CD4-positive, alpha-beta T cell treated with Interleukin-17A for 1 hour (primary cell): ENCODE measurements at places on chromosomes 4 and X.

- DNase-seq: peak; percentile 44
Observed at GRCh38 chr4:3202836-3203820, 45.8 kb upstream of the MSANTD1 start.

DNA sequence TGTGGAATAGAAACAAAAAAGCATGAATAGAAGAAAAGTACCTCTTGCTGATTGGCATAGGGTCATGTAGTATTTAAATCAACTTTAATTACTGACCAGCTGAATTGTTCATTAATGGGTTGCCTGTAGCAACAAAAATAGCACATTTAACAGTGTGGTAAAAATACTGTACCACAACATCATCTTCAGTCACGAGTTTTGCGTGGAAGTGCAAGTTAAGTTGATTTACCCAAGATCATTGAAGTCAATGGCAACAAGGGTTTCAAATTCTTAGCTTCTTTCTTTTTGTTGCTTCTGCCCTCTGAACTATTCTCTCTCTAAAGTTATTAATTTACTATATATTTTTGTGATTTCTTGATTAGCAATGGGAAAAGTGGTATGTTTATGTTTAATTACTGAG is 526.6 kb downstream of the C4orf33 start:
- DNase-seq: no peak

DNA sequence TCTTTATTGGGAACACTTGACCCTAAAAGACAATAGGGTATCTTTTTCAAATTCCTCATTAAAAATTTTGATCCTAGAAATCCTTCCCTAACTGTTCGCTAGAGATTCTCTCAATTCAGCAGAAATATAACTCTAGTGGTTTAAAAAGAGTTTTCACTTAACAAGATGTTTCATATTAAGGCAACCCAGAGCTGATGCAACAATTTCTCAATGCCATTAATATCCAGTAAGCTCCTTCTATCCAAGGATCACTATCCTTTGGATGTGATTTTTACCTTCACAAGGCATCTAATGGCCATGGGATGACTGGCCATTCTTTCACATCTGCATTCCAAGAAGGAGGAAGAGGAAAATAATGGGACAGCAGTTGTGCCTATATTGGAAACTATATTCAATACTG is 183.4 kb downstream of the ANKRD50 start:
- DNase-seq: no peak

DNA sequence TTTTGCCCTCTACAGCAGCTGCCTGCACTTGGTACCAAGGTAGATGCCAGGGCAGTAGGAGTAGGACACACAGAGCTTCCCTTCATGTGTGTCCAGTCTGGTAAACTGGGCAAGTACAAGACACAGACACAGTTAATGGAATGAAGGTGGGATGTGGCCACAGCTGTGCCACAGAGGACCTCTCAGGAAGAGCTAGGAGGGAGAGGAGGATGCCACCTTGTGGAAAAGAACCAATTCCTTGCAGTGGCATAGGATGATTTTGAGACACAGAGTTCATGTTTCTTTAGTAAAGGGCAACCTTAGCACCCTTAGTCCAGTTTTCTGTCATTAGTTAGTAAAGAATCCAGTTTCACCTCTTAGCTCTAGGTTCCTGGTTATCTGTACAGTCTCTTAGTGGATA is 36.3 kb upstream of the TBC1D14 start:
- no peak for DNase-seq

DNA sequence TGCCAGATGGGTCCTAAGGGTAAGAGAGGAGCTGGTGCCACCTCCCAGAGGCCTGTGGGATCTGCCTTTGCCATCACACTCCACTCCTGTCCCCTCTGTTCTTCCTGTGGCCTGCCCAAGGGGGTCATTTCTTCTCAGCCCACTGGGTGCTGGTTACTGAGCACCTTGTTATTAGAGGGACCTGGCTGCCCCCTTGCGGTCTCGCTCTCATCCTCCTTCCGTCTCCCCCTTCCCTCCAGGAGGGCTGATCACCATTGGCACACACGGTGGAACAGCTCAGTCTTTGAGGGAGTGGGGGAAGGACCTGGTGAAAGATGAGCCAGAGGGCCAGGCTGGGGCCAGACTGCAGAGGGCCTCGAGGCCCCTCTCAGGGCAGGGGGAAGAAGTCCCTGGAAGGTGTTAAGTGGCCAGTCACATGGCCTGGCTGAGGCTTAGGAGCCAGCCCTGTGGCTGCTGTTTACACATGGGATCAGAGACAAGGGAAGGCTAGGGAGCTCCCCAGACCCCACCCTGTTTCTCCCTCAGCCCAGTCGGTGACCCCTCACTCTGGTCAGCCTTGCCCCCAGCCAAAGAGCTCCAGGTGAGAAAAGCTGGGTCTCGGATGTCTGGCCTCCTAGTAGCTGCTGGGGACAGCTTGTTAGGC is 68.1 kb downstream of the MTMR1 start:
- no peak for DNase-seq

DNA sequence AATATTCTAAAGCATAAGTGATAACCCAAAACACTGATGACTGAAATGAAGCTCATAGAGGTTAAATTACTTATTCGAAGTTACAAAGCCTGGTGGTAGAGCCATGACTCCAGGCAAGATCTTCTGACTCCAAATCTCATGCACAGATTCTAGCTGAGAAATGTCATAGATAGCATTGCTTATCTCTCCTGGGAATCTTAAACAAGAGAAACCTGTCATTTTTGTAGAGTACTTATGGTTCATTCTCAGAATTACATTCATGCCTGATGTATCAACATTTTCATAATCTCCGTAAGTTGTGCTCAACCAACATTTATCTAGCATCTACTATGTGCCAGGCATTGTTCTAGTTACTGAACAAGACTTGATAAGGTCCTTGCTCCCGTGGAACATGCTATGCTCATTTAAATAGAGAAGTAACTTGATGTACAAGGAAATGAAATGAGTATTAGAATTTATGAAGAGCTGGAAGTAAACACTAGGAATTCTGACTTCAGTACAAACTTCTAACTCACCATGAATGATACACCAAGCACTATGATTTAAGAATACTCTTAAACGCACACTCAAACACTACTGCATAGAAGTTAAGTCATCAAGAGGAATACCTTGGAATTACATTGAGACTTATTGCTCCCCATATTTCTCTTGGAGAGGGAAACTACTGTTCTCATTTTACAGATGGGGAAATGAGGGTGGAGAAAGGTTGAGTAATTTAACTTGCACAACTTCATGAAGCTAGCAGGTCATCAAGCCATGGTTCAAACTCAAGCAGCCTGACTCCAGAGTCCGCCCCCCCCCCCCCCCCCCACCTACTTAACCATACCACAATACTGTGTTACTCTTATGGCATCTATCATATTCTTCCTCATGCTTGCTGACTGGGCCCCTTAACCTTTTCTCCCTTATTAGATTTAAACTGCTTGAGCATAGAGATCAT is 45.4 kb downstream of the MBNL3 start:
- no peak for DNase-seq

DNA sequence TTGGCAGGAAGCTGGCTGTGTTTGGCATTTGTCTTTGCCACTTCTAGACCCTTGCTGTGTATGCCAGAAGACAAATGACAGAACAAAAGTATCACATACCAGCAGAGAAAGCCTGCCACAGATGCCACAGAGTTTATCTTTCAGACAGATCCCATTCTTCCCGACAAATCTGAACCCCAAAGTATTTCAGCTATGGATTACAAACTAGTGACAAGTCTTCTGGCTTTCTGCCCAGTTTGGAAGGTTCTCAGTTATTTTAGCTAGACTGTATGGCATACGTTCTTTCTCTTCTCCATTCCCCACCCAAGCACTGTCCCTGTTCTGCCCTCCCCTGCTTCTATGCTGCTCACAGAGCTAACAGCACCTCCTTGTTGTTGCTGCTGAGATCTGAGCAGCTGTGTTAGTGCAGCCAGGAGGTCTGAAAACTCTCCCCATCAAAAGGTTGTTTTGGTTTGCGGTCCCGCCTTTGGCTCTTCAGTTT is 236.7 kb downstream of the FRAS1 start:
- no peak for DNase-seq

DNA sequence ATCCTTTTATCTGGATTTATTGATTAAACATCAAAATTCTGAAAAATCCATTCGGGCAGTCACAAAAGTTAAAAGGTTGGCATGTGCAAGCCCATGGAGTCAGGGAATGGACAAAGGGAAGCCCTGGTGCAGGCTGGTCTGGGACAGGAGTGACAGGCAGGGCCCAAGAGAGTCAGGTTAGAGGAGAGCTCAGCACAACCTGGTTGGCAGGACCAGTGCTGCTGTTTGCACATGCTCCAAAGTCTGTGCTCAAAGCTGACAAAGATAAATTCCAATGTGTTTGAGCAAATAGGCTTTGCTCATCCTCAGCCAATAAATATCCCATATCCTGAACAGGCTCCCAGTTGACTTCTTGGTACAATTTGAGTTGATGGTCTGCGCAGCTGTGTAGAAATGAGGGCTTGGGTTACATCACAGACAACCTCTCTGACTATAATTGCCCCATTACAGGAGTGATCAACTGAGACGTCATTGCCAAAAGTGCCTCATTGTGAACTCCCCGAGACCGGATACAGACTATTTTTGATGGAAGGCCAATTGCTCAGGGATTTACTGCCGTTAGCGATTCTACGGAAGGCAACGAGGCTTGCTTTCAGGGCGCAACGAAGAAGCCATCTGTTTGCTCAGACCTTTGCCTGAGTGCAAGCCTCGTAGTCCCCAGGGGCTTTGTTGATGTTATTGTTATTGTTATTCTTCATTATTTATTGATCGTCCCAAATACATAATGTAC is 1008.1 kb upstream of the TENM3 start:
- DNase-seq: no peak

GRCh38 chrX:45710081-45710801 is 509.6 kb upstream of the DIPK2B start:
- no peak for DNase-seq

- DNase-seq: no peak
Observed at GRCh38 chrX:140132937-140133336, 167.6 kb upstream of the CXorf66 start.

GRCh38 chrX:108447303-108447702 is 7.7 kb downstream of the COL4A5 start:
- DNase-seq: no peak

DNA sequence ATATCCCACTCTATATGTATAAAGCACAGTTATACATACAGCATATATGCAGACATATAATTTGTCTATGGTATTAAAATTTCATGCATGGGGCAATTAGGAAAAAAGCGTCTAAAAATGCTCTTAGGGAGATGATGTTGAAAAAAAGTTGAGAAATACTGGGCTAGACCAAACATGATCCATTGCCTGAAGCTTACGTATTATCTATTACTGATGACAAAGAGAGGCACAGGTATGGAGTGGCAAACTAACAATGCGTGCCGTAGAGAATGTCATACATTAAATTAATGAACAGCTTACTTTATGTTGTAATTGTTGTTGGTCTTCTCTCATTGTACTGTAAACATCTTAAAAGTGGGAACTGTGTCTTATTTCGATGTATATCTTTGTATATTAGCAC is 13.9 kb downstream of the RHOH start:
- no peak for DNase-seq

DNA sequence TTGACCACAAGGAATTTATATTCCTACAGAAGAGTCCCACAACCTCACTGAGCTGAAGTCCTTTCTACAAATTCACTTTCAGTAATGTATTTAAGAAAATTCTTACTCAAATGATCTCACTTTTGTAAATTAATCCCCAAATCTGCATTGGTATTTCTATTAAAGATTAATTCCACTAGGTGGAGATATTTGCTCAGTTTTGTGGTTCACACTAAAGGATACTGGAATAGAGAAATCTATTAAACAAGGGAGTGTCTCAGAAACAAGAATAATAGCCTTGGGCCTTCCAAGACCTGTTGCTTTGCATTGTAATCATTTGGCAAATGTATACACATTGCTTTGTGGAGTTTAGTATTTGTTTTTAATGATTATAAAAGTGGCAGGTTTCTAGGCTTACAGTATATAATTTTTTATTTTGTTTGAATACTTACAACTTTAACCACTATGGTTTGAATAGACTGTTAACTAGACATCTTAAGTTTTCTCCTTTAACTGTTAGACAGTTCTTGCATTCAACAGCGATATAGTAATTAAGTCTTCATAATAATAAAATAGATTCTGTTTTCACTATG is 25.9 kb downstream of the CFAP299 start:
- peak; percentile 53 for DNase-seq

DNA sequence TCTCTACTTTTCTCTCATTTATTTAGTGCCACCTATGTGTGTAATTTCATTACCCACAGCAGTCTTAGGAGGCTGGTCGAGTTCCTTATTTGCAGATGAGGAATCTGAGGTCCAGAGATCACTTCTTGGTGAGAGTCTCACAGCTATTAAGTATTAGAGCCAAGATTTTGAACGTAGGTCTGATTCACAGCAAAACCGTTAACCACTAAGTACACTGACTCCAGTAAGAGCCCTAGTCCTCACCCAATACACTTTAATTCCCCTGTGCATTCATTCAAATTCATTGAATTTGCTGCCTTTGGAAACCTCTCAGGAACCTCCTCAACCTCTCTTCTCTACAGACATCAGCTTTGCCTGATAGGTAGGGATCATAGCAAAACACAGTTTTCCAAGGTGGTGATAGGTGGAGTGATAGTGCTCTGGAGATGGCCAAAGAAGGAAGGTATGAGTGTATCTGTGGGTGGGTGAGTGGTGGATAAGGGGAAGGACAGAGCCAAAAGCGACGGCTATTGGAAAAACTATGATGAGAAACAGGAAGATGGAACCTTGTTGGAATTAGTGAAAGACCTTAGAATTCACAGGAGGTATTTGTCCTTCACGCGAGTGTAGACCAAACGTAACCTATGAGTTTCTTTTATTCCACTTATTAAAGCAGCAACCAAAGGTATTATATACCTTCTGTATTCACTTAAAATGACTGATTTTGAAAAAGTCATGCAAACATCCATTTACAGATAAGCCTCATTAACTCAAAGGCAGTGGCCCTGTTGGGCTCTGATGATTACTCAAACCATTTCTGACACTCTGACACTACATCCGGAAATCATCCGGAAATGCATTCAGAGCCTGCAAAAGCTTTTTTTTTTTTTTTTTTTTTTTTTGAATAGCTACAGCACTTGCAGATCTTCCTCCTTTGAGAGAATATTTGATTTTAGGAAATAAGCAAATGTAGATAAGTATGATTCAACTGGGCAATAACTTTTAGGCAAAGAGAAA is 6.3 kb downstream of the FMR1 start:
- DNase-seq: peak; percentile 67

- DNase-seq: no peak
Observed at GRCh38 chrX:112613686-112614085, 66.1 kb downstream of the LHFPL1 start.

- no peak for DNase-seq
Observed at GRCh38 chrX:725971-726370, 95.4 kb downstream of the SHOX start.

DNA sequence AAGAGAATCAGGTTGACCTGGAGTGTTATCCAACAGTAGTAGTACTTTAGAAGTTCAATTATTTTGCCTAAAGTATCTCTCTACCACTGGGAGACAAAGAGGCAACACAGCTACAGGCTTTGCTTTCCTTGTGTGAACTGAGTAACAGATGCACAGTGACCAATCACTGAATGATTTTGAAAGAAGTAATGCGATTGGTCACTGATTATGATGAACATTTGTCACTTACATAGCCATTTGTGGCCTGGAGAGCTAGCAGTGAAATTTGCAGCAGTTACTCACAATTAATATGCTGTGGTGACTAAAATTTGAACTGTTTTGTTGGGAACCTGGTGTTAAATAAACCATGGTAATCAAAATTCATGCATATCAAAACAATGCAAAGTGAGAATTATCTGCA is 508.7 kb upstream of the DIPK2B start:
- DNase-seq: no peak
